ENCODE measurements at places on chromosomes 4 and X. TPM values are rescaled to one million over a fixed set of nuclear protein-coding genes. Genes with fewer than 3 reads are reported as not detected.
A peak's percentile ranks its signal among the peaks of the same experiment; 100 is the strongest.

Gene ABCD1
- 13.4 TPM for polyA plus RNA-seq

GRCh38 chrX:155953055-155953454 lies 44.4 kb upstream of the IL9R start:
- no peak for DNase-seq

- DNase-seq, result no peak
Measured at GRCh38 chr4:121472937-121473721, 92.3 kb upstream of the QRFPR start.

Gene TMPRSS11A
- polyA plus RNA-seq, result 0.04 TPM

GRCh38 chrX:138982365-138982764 lies 270.8 kb upstream of the FGF13 start:
- DNase-seq, result no peak

Gene REELD1
- 0.45 TPM for polyA plus RNA-seq

- no peak for DNase-seq
Measured at GRCh38 chr4:178316211-178316610, 874.0 kb upstream of the AGA start.

DNA sequence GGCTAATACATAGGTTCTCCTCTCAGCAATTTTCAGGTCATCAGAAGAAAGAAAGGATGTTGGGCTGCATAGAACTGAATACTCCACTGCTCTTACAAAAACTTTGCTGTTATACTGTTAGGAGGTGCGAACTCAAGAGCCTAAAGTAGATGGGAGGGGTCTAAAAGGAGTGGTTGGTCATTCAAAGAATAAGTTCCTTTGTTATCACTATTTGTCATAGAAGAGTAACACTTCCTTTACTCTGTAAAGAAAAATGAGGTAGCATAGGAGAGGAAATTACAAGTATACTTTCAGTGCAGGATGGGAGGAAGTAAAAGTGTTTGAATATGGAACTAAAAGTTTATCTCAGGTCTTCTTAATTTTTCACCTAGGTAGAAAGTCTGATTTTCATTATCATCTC lies 61.5 kb downstream of the CCNI start:
- no peak for DNase-seq

DNA sequence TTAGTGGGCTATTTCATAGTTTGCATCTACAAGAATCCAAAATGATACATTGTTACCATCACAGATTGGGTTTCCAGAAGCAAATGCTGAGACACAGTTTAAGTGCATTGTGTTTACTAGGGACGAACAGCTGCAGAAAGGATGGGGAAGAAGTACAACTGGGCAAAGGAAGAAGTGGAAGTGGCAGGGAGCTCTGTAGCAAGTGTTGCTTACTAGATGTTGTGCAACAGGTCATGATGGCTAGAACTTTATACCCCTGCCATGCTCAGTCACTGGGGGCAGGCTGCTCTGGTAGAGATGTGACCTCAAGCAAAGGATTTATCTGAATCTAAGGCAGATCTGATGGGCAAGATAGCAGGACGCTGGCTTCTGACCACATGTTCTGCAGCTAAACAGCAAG lies 76.1 kb upstream of the EMCN start:
- no peak for DNase-seq

Gene AMER1
- polyA plus RNA-seq, result 5.1 TPM

- no peak for DNase-seq
Measured at GRCh38 chr4:133156096-133156495, 7.0 kb downstream of the PCDH10 start.

DNA sequence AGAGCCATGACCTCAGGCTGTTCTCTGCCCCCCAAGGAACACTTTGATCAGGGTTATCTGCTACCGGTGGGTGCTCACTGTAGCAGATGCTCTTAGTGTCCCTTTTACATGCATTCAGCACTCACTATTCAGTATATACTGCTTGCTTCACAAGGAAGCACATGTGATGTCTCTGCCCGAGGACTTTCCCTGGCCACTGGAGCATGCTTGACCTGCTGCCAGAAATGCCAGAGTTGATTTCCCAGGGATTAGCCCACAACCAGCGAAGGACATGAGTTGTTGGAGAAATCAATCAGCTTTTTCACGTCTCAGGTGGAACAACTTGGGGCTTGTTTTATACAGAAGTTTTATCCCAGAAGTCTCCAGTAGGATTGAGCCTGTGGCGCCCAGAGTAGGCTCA lies 51.2 kb upstream of the RPS6KA3 start:
- no peak for DNase-seq

Gene RADX
- 8.5 TPM for polyA plus RNA-seq

- DNase-seq, result no peak
Measured at GRCh38 chr4:62288808-62289541, 1088.8 kb downstream of the ADGRL3 start.

DNA sequence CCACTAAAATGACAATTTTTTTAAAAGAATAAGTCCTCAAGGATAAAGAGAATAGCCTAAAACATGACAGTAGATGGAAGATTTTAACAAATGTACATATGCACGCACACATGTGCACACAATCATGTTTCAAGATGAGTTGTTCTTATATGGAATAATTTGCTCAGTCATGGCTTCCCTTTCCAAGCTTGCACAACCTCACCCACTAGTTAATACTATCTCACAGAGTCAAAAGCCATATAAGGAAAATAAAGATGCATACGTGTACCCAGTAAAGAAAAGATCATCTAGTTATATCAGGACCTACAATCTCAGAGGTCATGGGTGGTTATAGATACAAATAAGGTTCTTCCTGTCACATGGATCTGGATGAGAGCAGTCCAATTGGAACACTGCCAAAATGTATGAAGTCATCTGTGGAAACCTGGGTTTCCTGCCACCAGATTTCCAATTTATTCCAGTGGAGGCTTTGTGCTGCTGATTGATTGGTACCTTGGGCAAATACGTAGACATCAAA lies 56.1 kb downstream of the FAM13A start:
- peak; percentile 83 for DNase-seq

GRCh38 chr4:77082886-77083608 lies 7.3 kb upstream of the CCNI start:
- no peak for DNase-seq

DNA sequence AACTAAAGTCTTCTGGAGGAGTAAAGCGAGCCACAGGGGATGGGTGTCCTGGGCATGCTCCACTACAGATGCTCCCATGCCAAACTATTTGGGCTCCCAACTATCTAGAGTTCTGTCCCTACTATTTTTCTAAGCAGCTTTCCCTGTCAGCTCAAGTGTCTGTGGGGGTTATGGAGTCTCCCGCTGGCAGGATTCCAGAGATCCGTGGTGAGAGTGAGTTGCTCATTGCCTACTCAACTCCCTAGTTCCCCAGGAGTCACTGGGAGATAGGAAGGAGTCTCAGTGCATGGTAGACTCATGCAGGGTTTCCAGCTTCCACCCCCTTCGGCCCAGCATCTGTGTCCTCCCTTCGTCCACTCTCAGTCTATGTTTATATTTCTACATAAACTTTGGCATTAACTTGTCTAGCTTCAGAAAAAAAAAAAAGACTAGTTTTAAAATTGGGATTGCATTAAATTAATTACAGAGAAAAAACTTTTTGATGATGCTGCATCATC lies 55.1 kb upstream of the INPP4B start:
- no peak for DNase-seq

DNA sequence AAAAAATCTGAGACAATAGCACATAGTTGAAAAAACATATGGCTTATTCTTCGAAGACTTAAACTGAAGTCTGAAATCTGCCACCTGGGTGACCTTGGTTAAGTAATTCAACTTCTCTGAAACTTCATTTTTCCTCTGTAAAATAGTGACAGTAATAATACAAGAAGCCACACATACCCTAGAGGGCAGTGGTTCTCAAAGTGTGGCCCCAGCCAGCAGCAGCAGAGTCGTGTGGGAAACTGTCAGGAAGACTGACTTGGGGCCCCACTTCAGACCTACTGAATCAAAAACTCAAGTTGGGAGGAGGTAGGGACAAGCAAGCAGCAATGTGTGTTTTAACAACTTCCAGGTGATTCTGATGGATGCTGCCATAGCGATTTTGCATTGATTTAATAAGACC lies 249.9 kb downstream of the HNRNPD start:
- no peak for DNase-seq

DNA sequence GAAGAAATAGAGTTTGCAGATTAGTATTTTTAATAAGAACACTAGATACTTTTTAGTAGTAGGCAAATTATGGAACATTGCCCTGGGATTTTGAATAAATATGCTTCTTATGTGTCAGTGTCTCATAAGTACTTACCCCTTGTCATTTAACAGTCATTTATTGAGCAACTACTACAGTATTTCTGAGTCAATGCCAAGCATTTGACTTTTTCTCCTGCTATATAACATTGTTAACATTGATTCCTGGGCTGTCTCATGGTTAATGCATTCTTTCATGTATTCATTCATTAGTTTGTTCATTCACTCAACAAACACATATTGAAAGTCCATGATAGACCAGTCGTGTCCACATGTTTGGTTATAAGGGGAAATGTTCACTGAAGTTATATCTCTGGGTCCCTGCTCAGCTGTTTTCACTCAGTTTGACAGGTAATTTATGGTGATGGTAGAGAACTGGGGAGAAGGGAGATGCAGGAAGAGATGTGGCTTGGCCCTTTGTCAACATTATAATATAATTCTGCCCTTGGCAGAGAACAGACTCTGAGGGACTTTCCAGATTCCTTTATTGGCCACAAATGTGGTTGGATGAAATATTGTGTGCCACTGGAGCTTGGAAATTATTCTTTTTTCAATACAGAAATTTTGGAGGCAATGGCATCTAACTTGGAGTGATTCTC lies 49.8 kb downstream of the OSTC start:
- no peak for DNase-seq
